ENCODE measurements at places on chromosomes 3 and 15. TPM values are rescaled to one million over a fixed set of nuclear protein-coding genes. Genes with fewer than 3 reads are reported as not detected.

COLQ gene
- 0.60 TPM for polyA plus RNA-seq

DNA sequence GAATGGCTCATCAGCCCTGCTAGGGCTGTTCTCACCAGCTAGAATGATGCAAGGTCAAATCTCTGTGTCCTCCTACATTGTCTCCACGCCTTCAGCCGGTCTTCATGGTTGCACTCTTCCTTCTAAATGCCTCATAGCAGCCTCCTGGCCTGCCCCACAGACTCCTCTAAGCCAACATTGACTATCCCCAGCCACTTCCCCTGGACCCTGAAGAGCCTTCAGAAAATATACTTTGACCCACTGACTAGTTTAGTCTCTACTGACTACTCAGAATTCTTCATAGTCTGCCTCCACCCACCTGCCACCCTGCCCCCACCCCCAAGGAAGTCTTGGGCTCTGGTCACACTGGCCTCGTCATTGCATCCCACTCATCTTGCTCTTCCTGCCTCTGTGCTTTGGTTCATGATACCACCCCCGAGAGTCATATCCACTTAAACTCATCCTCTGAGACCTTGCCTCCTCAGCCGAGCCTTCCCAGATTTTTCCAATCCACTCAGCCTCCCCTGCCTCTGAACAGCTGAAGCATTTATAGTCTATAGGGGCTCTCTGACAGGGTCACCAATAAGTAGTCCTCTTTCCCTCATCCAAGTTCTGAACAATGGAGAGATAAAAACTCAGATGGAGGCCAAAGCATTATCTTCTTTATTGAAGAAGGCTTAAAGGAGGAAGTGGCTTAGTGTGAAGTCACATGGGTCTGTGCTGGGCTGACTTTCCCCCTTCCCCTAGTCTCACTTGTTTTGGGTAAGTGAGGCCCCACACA is 9.5 kb upstream of the DOCK3 start:
- DNase-seq, result no peak

CRYGS gene
- polyA plus RNA-seq, result 0.53 TPM

COL8A1 gene
- not detected for polyA plus RNA-seq

DNA sequence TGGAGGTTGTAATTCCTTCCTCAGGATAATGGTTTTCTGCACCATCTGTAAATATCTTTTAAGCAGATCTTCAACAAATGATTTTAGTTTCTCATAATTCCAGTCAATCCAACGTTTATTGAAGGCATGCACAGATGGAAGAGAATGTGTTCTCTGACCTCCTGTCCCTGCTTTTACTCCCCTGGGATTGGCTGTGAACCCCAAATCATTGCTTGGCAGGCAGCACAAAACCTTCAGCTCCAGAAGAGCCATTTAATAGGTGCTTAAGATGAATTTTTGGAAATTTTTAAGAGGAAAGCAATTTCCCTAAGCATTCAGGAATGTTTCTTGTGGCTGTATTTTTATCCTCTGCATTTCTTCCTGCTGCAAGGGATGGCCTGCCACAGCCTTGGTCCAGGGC is 25.5 kb upstream of the THSD4 start:
- DNase-seq, result no peak

GRCh38 chr15:57003418-57003817 is 85.0 kb downstream of the TCF12 start:
- no peak for DNase-seq

GRCh38 chr3:46709721-46710120 is 7.9 kb downstream of the PRSS50 start:
- DNase-seq, result no peak

DNA sequence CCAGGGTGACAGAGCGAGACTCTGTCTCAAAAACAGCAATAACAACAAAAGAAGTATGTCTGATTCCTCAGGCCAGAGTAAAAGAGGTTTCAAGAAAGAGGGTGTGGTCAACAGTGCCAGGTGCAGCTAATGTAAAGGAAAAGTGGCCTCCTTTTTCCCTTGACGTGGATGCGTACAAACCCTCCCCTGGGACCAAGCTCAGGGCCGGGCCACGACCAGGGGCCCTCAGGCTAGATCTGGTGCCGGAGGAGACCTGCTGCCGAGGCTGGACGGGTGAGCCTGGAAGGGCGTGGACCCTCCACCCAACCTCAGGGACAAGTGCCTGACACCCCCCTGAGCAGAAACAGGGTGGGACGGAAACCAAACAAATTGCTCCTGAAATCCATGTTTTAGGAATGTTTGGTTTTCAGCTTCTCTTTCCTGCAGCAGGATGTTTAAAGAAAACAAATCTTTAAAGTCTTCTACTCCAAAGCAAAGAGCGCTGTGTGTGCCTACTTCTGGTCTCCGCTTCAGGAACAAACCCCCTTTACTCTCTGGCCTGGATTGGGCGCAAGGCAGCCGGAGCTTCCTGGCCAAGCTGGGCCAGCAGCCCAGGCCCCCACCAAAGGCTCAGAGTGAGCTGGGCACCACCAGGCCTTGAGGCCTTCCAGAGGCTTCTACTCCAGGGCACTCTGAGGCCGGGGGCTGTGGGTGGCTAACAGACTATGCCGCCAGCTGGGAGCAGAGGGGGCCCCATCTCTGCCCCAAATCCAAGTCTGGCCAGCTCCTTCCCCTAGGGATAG is 21.4 kb downstream of the ZDHHC19 start:
- no peak for DNase-seq

GHRL gene
- polyA plus RNA-seq, result not detected

- DNase-seq, result no peak
These were observed 778 bp downstream of the ARL6 start for GRCh38 chr3:97765336-97765735.

PCSK6 gene
- polyA plus RNA-seq, result 0.33 TPM

- DNase-seq, result no peak
These were observed 169.2 kb upstream of the STRIT1 start for GRCh38 chr3:155462672-155463071.

Data from CD4-positive, CD25-positive, alpha-beta regulatory T cell (primary cell).